Caco-2 (cell line): ENCODE measurements at places on chromosomes 4 and X. TPM values are rescaled to one million over a fixed set of nuclear protein-coding genes. Genes with fewer than 3 reads are reported as not detected.

Gene PPEF2
- total RNA-seq, result not detected in 2 replicates

DNA sequence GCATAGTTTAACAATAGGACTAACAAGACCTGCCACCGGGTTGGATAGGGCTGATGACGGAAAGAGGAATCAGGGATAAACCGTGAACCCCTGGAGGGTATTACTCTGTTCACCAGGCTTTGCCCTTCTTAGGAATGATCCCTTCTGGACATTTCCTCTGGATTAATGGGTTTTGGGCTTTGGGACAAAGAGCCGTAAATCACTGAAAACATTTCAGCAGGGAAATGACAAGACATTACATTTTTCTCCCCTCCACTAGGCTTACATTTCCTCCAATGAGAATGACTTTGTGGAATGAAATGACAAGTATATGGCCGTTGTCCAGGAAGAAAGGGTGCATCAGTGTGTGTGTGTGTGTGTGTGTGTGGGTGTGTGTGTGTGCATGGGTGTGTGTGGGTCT is 25.9 kb upstream of the RBPJ start:
- DNase-seq, result no peak
- H3K27me3 ChIP-seq, result no peaks in the 10 kb centered on the region; the same call in 1 of the 2 replicates
- H3K4me1 ChIP-seq, result no peaks in the 10 kb centered on the region
- H3K27ac ChIP-seq, result no peak overlapping the region

Gene CLDN34
- total RNA-seq, result not detected in 2 replicates

Gene UGT2A1
- not detected in 2 replicates for total RNA-seq

Gene SSX2
- not detected in 2 replicates for total RNA-seq

DNA sequence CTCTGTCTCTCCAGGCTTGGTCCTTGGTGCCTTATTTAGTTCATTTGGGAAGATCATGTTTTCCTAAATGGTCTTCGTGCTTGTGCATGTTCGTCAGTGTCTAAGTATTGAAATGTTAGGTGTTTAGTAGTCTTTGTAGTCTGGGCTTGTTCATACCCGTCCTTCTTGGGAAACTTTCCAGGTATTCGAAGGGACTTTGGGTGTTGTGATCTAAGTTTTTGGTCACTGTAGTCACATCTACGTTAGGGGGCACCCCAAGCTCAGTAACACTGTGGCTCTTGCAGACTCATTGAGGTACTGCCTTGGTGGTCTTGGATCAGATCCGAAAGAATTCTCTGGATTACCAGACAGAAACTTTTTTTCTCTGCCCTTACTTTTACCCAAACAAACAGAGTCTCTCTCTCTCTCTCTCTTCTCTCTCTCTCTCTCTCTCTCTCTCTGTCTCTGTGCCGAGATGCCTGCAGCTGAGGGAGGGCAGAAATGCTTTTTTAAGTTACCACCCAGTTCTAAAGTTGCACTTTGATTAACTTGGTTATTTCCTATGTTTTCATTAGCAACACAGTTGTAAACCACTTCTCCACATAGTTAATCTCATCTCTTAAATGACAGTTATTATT is 67.6 kb upstream of the SLC7A3 start:
- H3K36me3 ChIP-seq, result no peaks in the 10 kb centered on the region
- peak; percentile 50 for DNase-seq
- H3K4me3 ChIP-seq, result no peak overlapping the region

Gene PFKFB1
- total RNA-seq, result 0.21 TPM in 1 of 2 replicates, not detected in the other

- H3K36me3 ChIP-seq, result no peaks in the 10 kb centered on the region
- no peaks in the 10 kb centered on the region for H3K27me3 ChIP-seq
- no peak overlapping the region for H3K27ac ChIP-seq
- DNase-seq, result no peak
- no peak overlapping the region for H3K4me3 ChIP-seq
These were observed 1993.8 kb downstream of the ARAP2 start for GRCh38 chr4:34250562-34250961.

Gene PKD2
- 7.3 and 7.9 TPM in 2 replicates for total RNA-seq

- no peak for DNase-seq
- H3K27me3 ChIP-seq, result no peaks in the 10 kb centered on the region
- H3K4me1 ChIP-seq, result no peaks in the 10 kb centered on the region
- H3K4me3 ChIP-seq, result no peak overlapping the region
These were observed 2323.6 kb upstream of the TENM3 start for GRCh38 chr4:179919587-179919986.

- H3K4me1 ChIP-seq, result no peaks in the 10 kb centered on the region
- peaks cover 3% of the 10 kb centered on the region; the same call in 1 of the 2 replicates for H3K36me3 ChIP-seq
- no peak overlapping the region for H3K27ac ChIP-seq
- DNase-seq, result no peak
- no peaks in the 10 kb centered on the region for H3K27me3 ChIP-seq
These were observed 37.7 kb downstream of the HTT start for GRCh38 chr4:3112201-3112600.

Gene SLC25A5
- 416 and 445 TPM in 2 replicates for total RNA-seq

Gene ZDHHC15
- total RNA-seq, result not detected in 2 replicates

GRCh38 chrX:132843363-132843762 is 115.1 kb downstream of the HS6ST2 start:
- H3K4me3 ChIP-seq, result no peak overlapping the region
- DNase-seq, result no peak
- no peaks in the 10 kb centered on the region for H3K4me1 ChIP-seq
- no peak overlapping the region for H3K27ac ChIP-seq

Gene SPANXN3
- total RNA-seq, result not detected in 2 replicates

DNA sequence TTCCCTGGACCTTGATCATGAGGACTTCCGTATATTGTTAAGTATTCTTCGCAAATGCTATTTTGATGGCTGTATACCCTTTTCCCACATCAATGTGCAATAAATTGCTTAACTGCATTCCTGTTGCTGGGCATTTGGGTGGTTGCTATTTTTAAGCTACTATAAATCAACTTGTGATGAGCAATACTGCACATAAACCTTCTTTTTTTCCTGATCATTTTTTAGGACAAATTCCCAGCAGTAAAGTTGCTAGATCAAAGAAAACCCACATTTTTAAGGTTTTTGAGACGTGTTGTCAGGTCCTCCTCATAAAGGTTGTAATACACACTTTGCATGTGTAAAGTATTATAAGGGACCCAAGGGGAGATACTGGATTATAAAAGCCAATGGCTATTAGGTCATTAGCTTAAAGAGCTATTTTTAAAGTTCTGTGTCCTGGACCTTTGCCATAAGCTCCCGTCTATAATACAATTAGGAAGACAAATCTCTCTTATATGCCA is 35.6 kb downstream of the LIMCH1 start:
- no peak overlapping the region for H3K27ac ChIP-seq
- peaks cover 16% of the 10 kb centered on the region; the same call in 1 of the 2 replicates for H3K4me1 ChIP-seq

DNA sequence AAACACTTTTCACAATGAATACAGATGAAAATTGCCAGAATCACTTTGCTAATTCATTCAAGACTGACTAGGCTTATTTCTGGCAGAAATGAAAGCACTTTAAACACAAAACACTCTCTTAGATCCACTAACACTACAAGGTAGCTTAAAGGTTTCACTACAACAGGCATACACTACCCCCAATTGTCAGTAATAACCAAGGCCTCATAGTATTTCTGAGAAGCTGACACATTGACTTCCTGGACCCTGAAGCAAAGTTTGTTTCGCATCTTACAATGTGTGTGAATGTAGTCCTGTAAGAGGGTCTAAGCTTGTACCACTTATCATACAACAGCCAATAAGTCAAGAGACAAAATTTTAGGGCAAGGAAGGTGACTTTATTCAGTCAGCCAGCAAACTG is 129.9 kb upstream of the FMR1 start:
- no peak for DNase-seq
- H3K27me3 ChIP-seq, result no peaks in the 10 kb centered on the region
- no peaks in the 10 kb centered on the region for H3K4me1 ChIP-seq
- H3K27ac ChIP-seq, result no peak overlapping the region
- H3K4me3 ChIP-seq, result no peak overlapping the region
- no peaks in the 10 kb centered on the region for H3K36me3 ChIP-seq

GRCh38 chr4:48739560-48740019 is 40.5 kb downstream of the FRYL start:
- H3K36me3 ChIP-seq, result no peaks in the 10 kb centered on the region
- H3K27me3 ChIP-seq, result no peaks in the 10 kb centered on the region
- H3K27ac ChIP-seq, result no peak overlapping the region
- no peaks in the 10 kb centered on the region for H3K4me1 ChIP-seq
- H3K4me3 ChIP-seq, result no peak overlapping the region

Gene TBC1D14
- 54.0 and 57.6 TPM in 2 replicates for total RNA-seq

Gene TMPRSS11D
- total RNA-seq, result not detected in 2 replicates

Gene NKX6-1
- 0.14 TPM in 1 of 2 replicates, not detected in the other for total RNA-seq

Gene TBC1D1
- 26.0 and 28.5 TPM in 2 replicates for total RNA-seq

GRCh38 chr4:6478546-6479220 is 6.3 kb upstream of the PPP2R2C start:
- no peaks in the 10 kb centered on the region for H3K27me3 ChIP-seq
- H3K36me3 ChIP-seq, result no peaks in the 10 kb centered on the region
- H3K4me1 ChIP-seq, result no peaks in the 10 kb centered on the region
- H3K27ac ChIP-seq, result no peak overlapping the region
- no peak overlapping the region for H3K4me3 ChIP-seq
- no peak for DNase-seq

Gene SRPX
- 1.7 and 2.2 TPM in 2 replicates for total RNA-seq

GRCh38 chr4:105350859-105351490 is 122.9 kb downstream of the PPA2 start:
- no peak for DNase-seq
- H3K4me1 ChIP-seq, result no peaks in the 10 kb centered on the region
- H3K27me3 ChIP-seq, result no peaks in the 10 kb centered on the region
- H3K4me3 ChIP-seq, result no peak overlapping the region

DNA sequence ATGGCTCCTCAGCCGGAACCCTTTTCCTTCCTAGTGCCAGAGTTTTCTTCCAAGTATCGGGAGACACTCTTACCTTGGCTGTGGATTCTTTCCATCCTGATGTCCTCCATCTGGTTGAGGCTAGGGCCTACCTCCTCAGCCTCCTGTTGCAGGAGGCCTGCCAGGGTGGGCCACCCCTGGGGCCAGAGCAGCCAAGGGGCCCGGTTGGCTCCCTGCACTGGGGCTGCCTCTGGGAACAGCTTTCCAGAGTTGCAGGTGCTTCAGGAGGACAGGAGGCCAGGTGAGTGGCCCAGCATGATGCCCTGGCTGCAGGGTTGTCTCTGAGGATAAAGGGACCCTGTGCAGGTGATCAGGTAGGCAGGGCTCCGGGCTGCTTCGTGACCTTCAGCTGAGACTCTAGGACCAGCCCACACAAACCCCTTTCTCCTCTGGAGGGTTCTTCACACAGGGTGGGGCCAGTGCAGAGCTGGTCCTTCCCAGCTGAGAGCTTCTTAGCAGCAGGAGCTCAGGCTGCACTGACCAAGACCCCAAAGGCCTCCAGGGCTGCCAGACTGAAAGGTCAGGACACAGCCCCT is 5.3 kb upstream of the GPR78 start:
- no peak overlapping the region for H3K27ac ChIP-seq
- H3K4me3 ChIP-seq, result no peak overlapping the region
- H3K36me3 ChIP-seq, result no peaks in the 10 kb centered on the region

- no peak overlapping the region for H3K27ac ChIP-seq
- H3K36me3 ChIP-seq, result no peaks in the 10 kb centered on the region
- H3K27me3 ChIP-seq, result no peaks in the 10 kb centered on the region
- no peak overlapping the region for H3K4me3 ChIP-seq
These were observed 24.2 kb downstream of the AMMECR1 start for GRCh38 chrX:110293658-110294057.

DNA sequence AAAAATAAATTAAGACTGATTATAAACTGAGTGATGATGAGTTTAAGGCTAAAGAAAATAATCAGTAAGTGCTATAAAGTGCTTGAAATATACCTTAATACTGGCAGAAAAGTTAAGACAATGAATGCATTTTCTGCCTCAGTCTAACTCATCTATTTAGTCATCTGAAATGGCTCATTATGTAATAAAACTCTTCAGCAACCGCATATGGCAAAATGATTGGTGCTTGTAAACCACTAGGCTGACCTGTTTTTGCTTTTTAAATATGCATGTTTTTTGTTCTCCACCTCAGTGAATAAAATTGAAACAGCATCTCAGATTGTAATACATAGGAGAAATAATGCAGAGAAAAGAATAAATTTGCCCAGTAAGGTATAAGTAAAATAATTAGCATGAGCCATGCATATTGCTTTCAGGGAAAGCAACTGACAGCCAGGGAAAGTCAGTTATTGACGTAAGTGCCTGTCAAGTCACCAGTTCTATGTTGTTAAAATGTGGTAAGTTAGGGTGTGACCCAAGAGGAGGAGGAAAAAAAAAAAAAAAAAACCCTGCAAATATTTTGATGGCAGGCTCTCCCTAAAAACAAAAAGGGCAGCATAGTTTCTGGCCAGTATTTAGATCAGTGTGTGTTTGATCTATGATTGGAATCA is 167.5 kb downstream of the PALLD start:
- H3K27ac ChIP-seq, result no peak overlapping the region
- no peaks in the 10 kb centered on the region for H3K27me3 ChIP-seq
- DNase-seq, result no peak
- no peaks in the 10 kb centered on the region for H3K36me3 ChIP-seq

- peaks cover 7% of the 10 kb centered on the region; the same call in 1 of the 2 replicates for H3K4me1 ChIP-seq
- H3K4me3 ChIP-seq, result no peak overlapping the region
- peak overlapping the region; percentile 45 for H3K27ac ChIP-seq
These were observed 15.1 kb downstream of the NOCT start for GRCh38 chr4:139030614-139031235.

Gene TAF1
- total RNA-seq, result 40.7 and 41.2 TPM in 2 replicates

Gene HSD17B13
- 0.14 TPM in 2 replicates for total RNA-seq

GRCh38 chr4:78885598-78885997 is 53.6 kb downstream of the PAQR3 start:
- H3K4me1 ChIP-seq, result no peaks in the 10 kb centered on the region
- H3K27ac ChIP-seq, result no peak overlapping the region

DNA sequence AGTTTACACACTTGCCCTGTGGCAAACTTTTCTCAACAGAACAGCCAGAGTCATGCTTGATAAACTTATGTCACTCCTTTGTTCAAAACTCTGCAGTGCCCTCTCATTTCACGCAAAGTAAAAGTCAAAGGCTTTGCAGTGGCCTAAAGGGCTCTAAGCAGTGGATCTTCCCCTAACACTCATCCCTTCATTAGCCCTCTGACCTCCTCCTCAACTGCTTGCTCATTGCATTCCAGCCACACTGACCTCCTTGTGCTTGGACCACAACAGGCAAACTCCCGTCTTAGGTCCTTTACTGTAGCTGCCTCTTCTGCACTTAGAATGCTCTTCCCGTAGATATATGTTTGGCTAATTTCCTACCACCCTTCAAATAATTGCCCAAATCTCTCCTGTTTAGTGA is 5.6 kb downstream of the PRDM5 start:
- no peak overlapping the region for H3K27ac ChIP-seq
- DNase-seq, result no peak
- H3K4me1 ChIP-seq, result peaks cover 3% of the 10 kb centered on the region; the same call in 1 of the 2 replicates
- H3K27me3 ChIP-seq, result no peaks in the 10 kb centered on the region
- H3K4me3 ChIP-seq, result no peak overlapping the region
- no peaks in the 10 kb centered on the region for H3K36me3 ChIP-seq

- no peaks in the 10 kb centered on the region for H3K4me1 ChIP-seq
- H3K36me3 ChIP-seq, result no peaks in the 10 kb centered on the region
- peak; percentile 26 for DNase-seq
These were observed 45.0 kb downstream of the CPZ start for GRCh38 chr4:8637456-8637984.

Gene RAI2
- 0.16 and 0.18 TPM in 2 replicates for total RNA-seq
